ENCODE measurements at places on chromosomes 11 and 22. TPM values are rescaled to one million over a fixed set of nuclear protein-coding genes. Genes with fewer than 3 reads are reported as not detected.

- no peak for DNase-seq
Observed at GRCh38 chr22:20407829-20408228, 13.9 kb downstream of the ZNF74 start.

- DNase-seq: no peak
Observed at GRCh38 chr11:93038521-93038920, 69.1 kb downstream of the MTNR1B start.

DNA sequence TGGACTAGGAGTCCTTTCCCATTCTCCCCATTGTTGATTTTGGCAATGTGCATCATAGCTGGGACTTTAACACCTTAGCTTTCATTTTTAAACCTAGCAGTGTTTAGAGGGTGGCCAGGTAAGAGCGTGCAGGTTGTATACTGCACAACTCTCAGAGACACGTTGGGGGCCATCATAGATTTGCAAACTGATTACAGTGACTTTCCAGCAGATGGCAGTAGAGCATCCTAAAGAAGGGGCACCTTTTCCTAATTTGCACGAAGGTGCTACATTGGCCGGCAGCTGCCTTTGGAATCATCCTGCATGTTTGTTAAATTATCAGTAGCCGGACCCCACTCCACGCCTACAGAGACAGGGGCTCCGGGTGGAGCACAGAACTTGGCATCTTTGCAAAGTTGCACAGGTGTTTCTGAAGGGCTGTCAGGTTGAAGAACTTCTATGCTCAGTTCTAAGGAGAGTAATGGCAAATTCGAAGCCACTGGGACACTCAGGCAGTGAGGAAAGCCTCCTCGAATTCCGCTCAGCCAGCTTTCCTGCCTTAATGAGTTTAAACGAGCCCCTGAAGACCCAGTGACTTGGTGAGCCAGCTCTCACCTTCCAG is 7.7 kb downstream of the LHFPL7 start:
- DNase-seq: no peak

GRCh38 chr22:49959782-49960158 is 802 bp upstream of the PIM3 start:
- DNase-seq: no peak

GRCh38 chr11:107018902-107019493 is 722 bp upstream of the GUCY1A2 start:
- DNase-seq: peak; percentile 49

- DNase-seq: no peak
Observed at GRCh38 chr22:46452195-46453005, 85.0 kb downstream of the CELSR1 start.

DNA sequence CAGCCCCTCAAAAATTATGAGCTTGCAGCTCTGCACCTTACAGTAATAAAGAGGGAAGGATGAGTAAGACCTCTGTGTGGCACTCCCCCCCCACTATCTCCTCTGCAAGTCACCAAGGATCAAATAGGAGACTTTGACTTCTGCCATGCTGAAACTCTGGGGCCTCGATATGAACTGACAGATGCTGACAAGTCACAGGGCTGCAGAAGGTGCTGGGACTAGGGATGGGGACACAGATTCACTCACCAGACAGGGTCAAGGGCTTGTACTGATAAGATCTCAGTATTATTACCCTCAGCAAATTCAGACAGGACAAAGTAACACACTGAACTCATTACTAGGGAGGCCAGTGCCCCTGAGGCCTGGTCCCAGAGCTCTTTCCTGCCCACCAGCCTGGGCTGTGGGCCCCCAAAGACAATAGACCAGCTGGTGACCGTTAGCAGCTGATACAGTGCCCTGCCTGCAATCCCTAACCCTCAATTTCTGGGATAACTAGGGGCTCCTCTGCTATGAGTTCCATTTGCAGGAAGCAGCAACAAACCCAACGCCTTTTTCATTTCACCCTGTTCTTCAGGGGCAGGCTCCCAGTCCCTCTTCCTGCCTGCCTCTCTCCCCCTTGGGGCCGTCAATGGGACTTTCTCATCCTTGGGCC is 20.1 kb downstream of the TMPRSS13 start:
- DNase-seq: peak; percentile 2

Gene RHBDD3
- 20.8 TPM for polyA plus RNA-seq

Gene MLC1
- 1.2 TPM for polyA plus RNA-seq
